ENCODE measurements at places on chromosomes 6 and 20.

DNA sequence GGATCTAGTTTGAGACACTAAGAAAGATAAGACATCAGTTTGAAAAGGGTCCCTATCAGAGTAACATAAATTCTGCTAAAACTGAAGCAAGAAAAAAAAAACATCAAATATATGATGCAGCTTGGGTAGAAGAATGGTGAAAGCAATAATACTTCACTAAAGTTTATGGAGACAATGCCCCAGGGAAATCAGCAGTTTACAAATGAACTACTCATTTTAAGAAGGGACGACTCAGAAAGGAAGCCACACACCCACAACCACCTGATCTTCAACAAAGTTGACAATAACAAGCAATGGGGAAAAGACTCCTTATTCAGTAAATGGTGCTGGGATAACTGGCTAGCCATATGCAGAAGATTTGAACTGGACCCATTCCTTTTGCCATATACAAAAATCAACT lies 143.5 kb downstream of the TPBG start:
- DNase-seq = no peak

GRCh38 chr20:23165307-23165750 lies 79.2 kb upstream of the CD93 start:
- no peak for DNase-seq

DNA sequence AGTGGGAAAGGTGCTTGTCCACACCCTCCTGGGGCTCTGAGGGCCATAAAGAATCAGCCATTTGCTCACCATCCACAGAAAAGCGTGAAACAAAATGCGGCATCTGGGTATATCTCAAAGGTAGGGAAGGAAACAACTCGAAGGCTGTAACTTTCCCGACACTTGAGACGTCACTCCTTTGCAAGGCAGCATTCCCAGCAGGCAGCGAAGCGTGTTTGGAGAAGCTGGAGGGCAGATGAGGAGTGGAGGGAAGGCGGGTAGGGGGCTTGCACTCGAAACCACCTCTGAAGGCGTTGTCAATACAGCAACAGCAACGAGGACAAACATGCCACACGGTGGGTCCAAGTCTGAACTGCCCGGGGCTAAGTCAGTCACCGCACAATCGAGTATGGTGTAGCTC lies 98.4 kb downstream of the FOXC1 start:
- DNase-seq = no peak

GRCh38 chr6:108557494-108558371 lies 3.0 kb upstream of the FOXO3 start:
- DNase-seq = peak; percentile 83

- no peak for DNase-seq
Measured at GRCh38 chr20:48414786-48415185, 413.0 kb downstream of the PREX1 start.

- DNase-seq = no peak
Measured at GRCh38 chr20:3358676-3359340, 48.7 kb downstream of the DNAAF9 start.

- DNase-seq = peak; percentile 3
Measured at GRCh38 chr6:109963598-109964170, 14.4 kb upstream of the GPR6 start.

- DNase-seq = no peak
Measured at GRCh38 chr20:58449681-58450221, 60.7 kb downstream of the VAPB start.

All from DMS53 (cell line).